ENCODE measurements at places on chromosomes 12 and 14.

- no peak for DNase-seq
These were observed 40.8 kb downstream of the DUSP16 start for GRCh38 chr12:12521888-12522287.

GRCh38 chr14:53113989-53114388 lies 39.1 kb downstream of the DDHD1 start:
- no peak for DNase-seq

DNA sequence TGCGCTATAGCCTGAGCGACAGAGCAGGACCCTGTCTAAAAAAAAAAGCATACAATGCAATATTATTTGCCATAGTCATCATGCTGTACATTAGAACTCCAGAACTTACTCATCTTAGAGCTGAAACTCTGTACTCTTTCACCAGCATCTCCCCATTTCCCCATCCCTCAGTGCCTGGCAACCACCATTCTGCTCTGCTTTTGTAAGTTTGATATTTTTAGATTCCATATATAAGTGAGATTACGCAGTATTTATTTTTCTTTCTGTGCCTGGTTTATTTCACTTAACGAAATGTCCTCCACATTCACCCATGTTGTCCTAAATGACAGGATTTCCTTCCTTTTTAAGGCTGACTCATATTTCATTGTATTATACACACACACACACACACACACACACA lies 121.8 kb downstream of the BBS10 start:
- DNase-seq: peak; percentile 94

- peak; percentile 54 for DNase-seq
These were observed 87.2 kb upstream of the CDKN3 start for GRCh38 chr14:54309615-54310014.

- DNase-seq: peak; percentile 51
These were observed 87.5 kb downstream of the SETD3 start for GRCh38 chr14:99393059-99393655.

GRCh38 chr12:53564278-53564677 lies 57.0 kb upstream of the NPFF start:
- no peak for DNase-seq

- no peak for DNase-seq
These were observed 29.9 kb downstream of the PXN start for GRCh38 chr12:120235369-120236323.

DNA sequence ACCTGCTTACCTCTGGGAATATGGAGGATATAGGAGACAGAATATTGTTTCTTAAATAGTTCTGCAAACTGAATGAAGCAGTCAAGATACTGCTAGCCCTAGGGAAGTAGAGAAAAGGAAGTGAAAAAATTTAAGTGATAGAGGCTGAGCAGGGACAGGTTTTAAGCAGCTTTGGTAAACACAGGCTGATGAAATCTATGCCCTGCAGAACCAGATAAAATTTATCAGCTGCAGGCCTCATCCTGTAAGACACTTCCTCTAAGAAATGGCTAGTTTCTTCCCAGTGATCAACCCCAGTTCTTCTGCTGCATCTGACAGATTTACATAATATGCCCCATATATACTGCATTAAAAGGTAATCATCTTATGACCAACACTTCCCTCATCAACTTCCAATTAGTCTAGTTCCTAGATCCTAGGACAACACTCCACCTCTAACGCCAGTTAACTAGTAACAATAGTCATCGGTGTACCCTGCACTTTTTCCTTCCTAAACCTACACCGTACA lies 1.3 kb upstream of the ESYT1 start:
- DNase-seq: no peak

GRCh38 chr12:123245678-123246077 lies 12.4 kb downstream of the MTRFR start:
- DNase-seq: no peak

GRCh38 chr14:32865827-32866376 lies 72.8 kb upstream of the NPAS3 start:
- DNase-seq: no peak

GRCh38 chr12:54225666-54226065 lies 36.9 kb upstream of the SMUG1 start:
- DNase-seq: no peak

- DNase-seq: no peak
These were observed 25.3 kb upstream of the DYRK2 start for GRCh38 chr12:67623259-67623658.

- DNase-seq: no peak
These were observed 157.0 kb downstream of the ASCL1 start for GRCh38 chr12:103114296-103115055.

- no peak for DNase-seq
These were observed 428.6 kb downstream of the KCNH5 start for GRCh38 chr14:62616668-62617067.

DNA sequence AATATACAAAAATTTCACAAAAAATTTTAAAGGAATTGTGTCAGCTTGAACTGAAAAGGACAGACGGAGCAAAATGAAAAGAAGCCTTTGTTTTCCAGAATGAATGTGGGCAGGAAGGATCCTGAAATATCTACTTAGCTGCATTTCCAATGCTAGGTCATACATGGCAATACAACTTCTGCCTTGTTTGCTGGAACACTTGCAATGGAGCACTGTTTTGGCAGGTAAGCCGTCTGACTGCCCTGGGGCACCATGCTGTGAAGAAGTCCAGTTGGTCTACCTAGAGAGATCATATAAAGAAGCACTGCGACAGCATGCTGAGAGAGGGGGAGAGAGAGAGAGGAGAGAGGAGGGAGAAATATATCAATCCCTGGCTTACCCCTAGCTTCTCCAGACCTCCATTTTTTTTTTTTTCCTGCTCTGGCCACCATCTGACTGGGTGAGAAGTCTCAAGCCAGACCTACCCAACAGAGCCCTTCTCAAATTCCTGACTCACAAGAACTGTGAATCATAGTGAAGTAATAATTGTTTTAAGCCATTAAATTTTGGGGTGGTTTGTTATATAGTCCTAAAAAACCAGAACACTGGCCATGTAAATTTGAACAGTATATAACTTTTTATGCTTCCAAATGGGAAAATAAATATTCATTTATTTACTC lies 97.1 kb upstream of the PRICKLE1 start:
- no peak for DNase-seq

DNA sequence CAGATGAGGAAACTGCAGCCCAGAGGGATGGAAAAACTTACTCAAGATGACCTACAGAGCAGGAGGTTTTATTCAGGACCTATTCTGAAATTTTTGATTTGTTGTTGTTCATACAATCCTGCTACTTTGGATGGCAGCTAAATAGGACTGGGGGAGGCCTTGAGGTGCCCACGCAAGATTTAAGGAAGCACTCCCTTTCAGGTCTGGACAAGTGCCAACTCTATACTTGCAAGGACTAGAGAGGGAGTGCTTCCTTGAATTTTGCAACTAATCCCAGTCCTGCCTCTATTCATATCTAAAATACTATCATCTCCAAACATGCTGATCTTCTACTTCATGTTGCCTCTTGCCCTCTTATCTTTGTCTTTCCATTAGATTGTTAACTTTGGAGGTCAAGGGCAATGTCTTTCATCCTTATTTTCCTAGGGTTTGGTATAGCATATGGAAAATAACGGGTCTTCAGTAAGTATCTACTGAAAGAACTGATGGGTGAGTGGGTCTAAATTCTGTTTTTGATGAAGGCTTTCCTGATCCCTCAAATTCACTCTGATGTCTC lies 28.6 kb upstream of the PPM1H start:
- peak; percentile 3 for DNase-seq

GRCh38 chr14:94498215-94498614 lies 11.1 kb downstream of the SERPINA12 start:
- no peak for DNase-seq

- peak; percentile 12 for DNase-seq
These were observed 34.9 kb downstream of the PPHLN1 start for GRCh38 chr12:42360747-42361403.

- no peak for DNase-seq
These were observed 105.8 kb downstream of the MSRB3 start for GRCh38 chr12:65384240-65384639.

DNA sequence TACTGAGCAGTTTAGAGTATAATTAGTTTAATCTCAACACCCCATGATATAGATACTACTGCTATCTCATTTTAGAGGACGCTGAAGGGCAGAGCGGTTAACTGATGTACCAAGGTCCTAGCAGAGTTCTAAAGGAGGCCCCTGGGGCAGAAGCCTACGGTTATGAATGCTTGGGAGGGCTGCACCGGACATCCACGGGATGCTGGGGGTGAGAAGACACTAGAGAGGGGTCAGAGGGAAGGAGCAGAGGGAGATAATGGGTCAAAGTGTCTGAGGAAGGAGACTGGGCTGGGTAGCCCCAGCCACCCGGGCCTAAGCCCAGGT lies 1.6 kb upstream of the ACTR6 start:
- DNase-seq: no peak

DNA sequence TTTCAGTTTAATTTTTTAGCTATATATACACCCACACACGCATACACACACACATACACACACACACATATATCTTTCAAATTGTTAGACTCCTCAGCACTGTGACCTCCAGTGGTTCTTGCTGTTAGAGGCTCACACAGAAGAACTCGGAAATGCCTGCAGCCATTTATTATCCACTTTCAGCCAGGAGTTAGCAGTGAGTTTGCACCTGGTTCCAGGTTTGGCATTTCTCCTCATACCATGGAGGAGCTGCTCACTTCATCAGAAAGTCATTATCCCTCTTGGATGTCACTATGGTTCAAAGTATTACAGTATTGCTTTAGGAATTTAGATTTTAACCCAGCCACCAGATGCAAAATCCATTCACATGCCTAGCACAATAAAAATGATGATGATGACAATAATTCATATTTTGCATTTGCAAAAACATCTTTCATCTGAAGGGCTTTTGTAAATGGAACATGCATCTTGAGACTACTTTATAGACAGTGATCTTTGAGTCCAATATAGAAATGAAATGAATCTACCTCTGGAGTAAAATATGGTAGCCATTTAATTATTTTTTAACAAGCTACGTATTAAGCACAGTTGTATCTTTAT lies 42.3 kb downstream of the NPAS3 start:
- no peak for DNase-seq

DNA sequence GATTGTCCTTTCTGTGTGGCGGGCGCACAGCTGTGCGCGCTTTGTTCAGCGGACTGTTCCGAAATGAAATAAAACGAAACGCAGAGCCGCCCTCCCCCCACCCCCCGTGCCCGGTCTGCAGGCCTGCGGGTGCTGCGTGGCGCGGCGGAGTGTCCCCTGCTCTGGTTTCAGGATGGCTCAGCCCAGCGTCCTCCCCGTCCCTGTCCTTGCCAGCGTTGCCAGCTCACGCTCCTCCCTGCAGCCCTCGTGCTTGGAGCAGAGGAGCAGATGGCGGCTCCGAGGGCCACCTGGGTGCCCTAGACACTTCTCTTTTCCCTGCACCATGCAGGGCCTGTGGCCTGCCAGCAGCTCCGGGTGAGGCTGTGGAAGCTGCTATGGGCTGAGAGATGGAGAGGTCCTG lies 17.5 kb upstream of the BEGAIN start:
- DNase-seq: no peak

- no peak for DNase-seq
These were observed 198.8 kb downstream of the ANO2 start for GRCh38 chr12:5746036-5746908.

- no peak for DNase-seq
These were observed 11.8 kb downstream of the SLC6A12 start for GRCh38 chr12:202081-202731.

- no peak for DNase-seq
These were observed 248.5 kb upstream of the FBXO33 start for GRCh38 chr14:39680777-39681176.

DNA sequence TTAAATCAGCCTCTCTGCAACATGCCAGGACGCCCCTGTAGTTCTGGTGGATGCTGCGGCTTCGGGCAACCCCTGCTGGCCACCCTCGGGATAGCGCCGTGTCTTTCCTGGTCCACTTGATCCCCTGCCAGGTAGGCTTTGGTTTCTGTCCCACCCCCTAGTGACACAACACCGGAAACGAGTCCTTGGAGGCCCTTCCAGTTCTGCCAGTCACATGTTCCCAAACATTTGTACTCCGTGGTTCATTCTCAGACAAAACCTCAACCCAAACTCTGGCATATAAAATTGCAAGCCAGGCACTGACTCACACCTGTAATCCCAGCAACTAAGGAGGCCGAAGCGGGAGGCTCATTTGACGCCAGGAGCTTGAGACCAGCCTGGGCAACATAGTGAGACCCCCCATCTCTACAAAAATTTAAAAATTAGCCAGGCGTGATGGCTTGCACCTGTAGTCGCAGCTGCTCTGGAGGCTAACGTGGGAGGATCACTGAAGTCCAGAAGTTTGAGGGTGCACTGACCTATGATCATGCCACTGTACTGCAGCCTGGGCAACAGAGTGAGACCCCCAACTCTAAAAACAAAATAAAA lies 37.0 kb downstream of the RASAL1 start:
- peak; percentile 90 for DNase-seq

- no peak for DNase-seq
These were observed 365.7 kb upstream of the FKBP4 start for GRCh38 chr12:2429032-2429431.

DNA sequence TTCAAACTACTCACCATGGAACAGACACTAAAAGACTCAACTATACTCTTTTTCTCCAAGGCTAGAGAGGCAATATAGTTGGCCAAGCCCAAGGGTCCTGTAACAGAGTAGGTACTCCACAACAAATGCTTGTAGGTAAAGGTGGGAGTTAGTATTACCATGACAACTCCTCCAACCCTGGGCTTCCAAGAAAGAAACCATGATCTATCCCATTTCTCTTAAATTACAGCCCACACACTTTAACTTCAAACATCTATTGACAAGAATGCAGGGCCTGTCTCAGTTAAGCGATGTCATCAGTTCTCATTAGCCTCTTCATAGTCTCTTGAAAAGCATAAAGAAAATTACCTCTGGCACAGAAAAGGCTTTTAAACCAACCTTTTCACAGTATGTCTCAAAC lies 25.0 kb downstream of the ERH start:
- no peak for DNase-seq

DNA sequence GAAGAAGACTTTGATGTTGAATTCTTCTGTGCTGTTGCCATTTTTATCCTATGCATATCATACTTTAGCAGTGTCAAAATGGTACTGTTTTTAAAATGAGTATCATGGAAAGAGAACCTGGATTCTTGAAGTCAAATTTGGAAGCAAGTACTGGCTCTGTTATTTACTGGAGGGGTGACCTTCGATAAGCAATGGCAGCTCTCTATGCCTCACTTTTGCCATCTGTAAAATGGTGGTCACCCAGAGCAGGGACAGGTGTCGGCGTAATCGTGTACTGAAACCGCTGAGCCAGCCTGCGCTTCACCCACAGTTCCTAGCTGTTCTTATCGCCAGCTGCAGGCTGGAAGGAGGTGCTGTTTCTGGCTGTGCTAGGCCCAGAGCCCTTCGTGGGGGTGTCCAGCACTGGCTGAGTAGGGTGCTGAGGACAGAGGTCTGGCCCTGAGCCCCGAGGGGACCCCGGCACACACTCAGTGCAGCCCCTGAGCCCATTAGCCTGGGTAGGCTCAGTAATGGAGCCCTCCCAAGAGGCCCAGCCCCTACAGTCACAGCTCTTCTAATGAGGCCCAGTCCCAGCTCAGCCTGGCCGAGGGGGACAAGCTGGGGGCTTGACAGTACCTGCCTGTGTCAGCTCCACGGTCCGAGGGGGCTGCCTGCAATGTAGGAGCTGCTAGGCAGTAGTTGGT lies 183.5 kb downstream of the PHETA1 start:
- no peak for DNase-seq

Measured in fibroblast of pulmonary artery (primary cell).